Fibroblast of mammary gland (primary cell): ENCODE measurements at places on chromosomes 12 and 14.

- no peak for DNase-seq
These were observed 156.1 kb upstream of the FSCB start for GRCh38 chr14:44663136-44663535.

GRCh38 chr14:90500665-90501370, 104.0 kb downstream of the CALM1 start:
- DNase-seq, result no peak

GRCh38 chr14:68674538-68675232, 118.2 kb downstream of the ZFP36L1 start:
- DNase-seq, result no peak

GRCh38 chr12:122643207-122643805, 59.9 kb downstream of the HCAR2 start:
- peak; percentile 52 for DNase-seq

DNA sequence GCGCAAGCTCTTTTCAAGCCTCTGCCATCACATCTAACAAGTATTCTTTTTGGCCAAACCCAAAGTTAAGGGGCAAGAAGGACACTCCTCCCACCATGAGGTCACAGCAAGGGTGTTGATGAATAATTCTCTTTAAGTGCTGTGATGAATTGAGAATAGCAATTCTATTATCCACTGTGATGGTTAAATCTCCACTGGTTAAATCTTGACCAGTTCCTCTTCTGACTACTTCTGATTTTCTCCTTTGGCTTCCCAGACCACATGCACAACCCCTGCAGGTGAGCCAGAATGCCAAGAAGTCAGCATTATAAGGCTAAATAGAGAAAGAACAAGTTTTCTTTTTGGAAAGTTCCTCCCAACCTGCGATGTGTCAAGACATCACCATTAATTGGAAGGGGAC, 90.6 kb upstream of the BCL2L14 start:
- DNase-seq, result no peak

DNA sequence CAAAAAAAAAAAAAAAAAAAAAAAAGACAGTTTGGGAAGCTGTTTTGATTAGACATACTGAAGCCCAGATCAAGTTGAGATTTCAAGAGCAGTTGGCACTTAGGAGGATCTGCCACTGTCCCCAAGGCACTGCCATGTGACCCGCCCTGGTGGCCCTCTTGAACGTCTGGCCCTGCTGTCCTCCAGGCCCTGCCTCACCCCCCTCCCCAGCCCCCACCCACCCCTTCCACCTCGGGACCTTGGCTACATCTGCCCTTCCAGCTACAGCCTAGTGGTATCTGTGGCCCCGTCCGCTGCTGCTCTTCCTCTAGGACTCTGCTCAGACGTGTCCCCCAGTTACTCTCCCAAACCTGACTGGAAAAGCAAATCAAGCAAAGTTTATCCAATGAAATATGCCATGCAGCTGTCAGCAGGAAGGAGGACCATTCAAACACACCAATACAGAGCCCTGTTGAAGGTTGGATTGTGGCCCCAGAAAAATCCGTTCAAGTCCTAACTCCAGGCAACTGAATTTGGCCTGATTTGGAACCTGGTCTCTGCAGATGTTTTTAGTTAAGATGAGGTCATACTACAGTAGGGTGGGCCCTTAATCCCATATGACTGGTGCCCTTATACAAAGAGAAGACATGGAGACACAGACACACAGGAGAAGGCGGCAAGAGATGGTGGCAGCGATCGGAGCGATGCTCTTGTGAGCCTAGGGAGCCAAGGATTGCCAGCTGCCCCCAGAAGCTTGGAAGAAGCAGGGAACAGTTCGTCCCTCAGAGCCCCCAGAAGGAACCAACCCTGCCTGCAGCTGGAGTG, 17.7 kb downstream of the SLC25A29 start:
- peak; percentile 62 for DNase-seq

- DNase-seq, result no peak
These were observed 768 bp downstream of the OXA1L start for GRCh38 chr14:22767323-22767589.

- no peak for DNase-seq
These were observed 19.7 kb upstream of the ITPK1 start for GRCh38 chr14:93135399-93135798.

- DNase-seq, result no peak
These were observed 1048.0 kb downstream of the LRFN5 start for GRCh38 chr14:42654707-42655106.

GRCh38 chr14:29111554-29111953, 345.0 kb downstream of the FOXG1 start:
- no peak for DNase-seq

GRCh38 chr12:16560273-16560672, 45.7 kb downstream of the LMO3 start:
- no peak for DNase-seq

GRCh38 chr12:21369141-21369980, 3.3 kb upstream of the IAPP start:
- DNase-seq, result no peak

DNA sequence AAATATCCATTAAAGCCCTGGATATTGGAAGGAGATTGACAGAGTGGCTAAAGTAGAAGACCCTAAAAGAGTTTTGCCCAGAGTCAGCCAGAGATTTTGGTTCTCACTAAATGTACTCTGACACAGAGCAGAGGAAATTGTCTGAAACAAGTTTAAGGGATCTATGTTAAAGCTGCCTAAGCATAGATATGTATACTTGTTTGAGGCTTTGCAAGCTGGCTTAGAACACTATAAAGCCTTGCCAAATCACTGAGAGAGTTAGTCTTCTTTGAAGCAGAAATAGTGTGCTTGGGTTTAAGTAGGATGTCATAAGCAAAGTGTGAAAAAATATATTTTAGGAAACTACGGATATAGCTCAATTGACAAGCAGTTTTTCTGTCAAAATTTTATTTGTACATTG, 653.5 kb downstream of the FSCB start:
- no peak for DNase-seq

DNA sequence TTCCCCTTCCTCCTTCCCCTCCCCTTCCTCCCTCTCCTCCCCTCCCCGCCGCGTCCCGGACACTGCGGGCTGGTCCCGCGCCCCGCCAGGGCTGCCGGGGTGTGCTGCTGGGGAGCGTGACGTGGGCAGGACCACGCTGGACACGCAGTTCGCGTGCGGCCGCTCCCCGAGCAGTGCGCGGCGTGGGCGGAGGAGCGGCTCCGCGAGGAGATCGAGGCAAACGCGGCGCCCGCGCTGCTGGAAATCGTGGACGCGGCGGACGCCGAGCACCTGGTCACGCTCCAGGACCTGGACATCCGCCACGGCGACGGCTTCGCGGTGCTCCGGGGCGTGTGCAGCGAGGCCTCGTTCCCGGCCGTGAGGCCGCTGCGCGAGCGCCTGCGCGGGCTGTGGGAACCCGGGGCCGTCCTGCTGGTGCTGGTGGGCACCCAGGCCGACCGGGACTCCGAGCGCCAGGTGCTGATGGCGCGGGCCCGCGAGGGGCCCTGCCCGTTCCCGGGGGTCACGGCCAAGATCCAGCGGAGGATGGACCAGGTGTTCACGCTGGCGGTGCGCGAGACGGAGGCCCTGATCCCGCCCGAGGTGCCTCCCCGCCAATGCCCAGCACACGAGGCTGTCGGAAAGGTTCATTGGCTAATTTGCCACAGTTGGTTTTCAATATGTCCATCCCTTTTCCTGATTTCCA, 84.3 kb downstream of the TNFAIP2 start:
- DNase-seq, result no peak

DNA sequence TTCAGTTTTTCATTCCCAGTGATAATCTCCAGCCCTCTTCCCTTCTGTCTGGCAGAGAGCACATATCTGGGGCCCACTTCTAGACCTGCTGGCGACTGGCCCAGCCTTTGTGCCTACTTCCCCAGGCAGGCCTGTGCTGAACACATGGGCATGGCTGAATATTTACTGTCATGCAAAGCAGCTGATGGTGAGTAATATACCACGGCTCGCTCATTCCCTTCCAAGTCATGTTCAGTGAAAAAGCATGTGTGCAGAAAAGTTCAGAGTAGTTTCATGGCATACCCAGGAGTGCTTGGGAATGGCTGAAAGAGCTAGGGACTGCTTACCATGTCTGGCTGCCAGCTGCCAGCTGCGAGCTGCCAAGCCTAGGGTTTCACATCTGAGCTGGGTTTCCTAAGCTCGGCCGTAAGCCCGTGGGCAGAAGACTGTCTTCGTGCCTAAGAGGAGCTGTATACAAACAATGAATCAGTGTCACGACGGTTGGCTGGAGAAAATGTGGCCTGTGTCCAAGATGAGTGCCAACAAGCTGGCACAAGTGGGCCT, 179.9 kb upstream of the PELI2 start:
- peak; percentile 27 for DNase-seq

DNA sequence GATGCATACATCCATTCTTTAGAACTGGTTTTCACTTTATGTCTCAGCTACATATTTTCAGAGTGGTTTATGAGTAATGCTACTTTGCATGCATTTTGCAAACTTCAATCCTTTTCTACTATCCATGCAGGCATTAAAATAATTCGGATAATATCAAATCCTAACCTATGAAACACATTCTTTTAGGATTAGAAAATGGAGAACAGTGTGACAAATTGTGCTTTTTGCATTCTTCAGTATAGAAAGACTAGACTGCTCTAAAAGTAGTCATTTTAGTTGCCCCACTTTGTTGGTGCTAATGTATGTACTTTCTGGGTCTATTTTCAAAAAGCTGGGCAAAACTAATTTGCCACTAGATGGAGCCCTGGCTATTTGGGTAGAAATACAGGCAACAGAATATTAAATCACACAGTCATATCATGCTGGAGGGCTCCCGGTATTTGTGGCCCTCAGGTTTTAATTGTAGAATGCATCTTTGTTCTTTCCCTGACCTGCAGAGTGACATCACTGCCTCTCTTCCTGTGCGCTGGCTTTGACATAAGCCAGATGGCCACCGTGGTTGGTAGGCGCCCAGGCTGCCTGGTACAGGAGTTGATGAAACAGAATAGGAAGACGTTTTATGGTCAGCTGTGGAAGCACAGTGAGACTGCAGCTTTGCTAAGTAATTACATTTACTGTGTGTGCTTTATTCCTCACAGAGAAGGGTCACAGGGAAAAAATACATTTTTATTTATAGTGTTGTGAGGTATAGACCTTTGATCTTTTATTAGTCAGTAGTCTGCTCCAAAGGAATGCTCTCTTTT, 28.1 kb downstream of the MSRB3 start:
- peak; percentile 74 for DNase-seq

GRCh38 chr14:36129181-36129580, 47.3 kb downstream of the PTCSC3 start:
- no peak for DNase-seq

GRCh38 chr12:120757226-120757742, 31.7 kb downstream of the ACADS start:
- DNase-seq, result no peak

GRCh38 chr14:101602466-101602840, 41.2 kb downstream of the DIO3 start:
- no peak for DNase-seq

DNA sequence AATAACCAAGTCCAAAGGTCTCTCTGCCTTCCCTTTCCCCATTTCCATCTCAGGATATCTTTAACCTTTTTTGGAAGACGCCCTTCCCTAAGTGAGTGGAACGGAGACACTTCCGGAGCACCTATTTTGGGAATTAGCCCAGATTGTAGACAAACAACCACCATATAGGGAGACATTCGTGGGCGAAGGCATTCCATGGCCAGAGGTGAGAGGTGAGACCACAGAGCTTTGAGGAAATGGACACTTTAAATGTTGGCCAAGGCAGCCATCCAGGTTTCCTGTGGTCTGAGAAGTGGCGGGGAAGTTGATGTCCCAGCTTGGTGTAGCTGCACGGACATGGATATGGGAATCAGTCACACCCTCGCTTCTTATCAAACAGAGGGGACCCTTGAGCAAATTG, 69.4 kb upstream of the BDKRB2 start:
- DNase-seq, result no peak

DNA sequence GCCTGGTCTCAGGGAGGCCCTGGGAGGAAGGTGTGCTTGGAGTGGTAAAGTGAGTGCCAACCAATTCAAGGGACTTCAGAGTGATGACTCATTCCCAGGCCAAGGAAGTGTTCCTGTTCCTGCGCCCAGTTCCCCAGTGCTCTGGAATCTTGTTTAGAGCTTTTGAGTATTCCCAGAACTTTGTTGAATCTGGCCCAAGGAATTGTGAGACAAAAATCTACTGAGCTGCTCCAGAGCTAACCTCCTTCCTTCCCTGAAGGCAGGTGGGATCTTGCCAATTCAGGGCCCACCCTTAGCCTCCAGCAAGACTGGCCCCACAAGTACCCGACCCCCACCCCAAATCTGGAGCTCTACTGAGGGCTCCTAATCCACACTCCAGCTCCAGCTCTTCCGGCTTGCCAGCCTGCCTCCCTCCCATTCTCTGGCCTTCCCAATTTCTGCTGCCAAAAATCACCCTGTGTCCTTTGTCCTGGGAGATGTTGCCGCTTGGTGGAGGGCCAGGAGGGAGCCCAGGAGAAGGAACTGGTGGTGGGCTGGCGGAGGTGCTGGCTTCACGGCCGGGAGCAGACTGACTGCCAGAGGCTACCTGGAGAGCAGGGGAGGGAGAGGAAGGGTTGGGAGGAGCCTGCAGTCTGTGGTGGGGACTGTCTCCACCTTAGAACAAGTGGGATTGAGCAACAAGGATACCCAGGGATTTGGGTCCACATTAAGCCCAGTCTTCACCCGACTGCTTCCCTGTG, 2.0 kb upstream of the ATN1 start:
- DNase-seq, result peak; percentile 90

DNA sequence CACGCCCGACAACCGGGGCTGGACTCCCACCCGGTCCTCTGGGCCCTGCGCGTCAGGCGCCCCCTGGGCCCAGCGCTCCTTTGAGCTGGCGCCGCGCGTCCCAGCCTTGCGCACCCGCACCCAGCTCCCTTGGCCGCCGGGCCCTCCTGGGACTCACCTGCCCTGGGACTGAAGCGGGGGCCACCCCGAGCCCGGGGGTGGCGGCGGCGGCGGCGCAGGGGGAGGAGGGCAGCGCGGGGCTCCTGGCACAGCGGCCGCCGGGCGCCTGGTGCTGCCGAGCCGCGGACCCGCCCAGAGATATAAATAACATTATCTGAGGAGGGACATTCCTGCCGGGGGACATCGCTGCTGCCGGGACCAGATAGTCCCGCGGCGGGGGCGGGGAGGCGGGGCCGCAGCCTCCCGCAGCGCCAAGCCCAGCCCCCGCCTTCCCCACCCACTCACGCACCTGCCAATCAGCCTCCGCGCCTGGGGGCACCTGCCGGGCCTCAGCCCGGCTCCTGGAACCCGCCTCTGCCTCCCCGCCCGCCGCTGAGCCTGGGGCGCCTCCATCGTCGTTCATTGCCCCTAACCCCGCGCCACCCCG, at the start of gene SPTB:
Gene SPTB (minus strand): TSS at position 273 of the 586 bp plus-strand sequence. CDS start 56,813 bp downstream, outside the sequence.
- DNase-seq, result no peak

DNA sequence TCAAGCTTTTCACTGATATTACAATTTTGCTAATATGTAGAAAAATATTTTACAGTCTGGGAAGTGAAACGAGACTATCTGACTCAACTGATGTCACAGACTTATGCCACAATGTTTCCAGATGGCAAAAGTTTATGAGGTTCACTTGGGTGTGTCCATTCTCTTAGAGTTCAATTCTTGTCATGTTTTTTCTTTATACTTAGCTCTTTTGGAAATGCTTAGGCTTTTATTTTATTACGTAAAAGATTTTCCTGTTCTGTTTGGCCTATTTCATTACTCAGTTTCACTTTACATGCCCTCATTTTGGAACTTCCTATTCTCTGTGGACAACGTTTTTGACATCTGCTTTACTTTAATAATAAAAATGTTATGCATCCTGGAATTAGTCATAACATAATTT, 2.1 kb upstream of the PDZRN4 start:
- peak; percentile 56 for DNase-seq
